ENCODE measurements at places on chromosomes 11 and 22. TPM values are rescaled to one million over a fixed set of nuclear protein-coding genes. Genes with fewer than 3 reads are reported as not detected.

- H3K27me3 ChIP-seq = no peaks in the 10 kb centered on the region
- no peaks in the 10 kb centered on the region for H3K4me1 ChIP-seq
- DNase-seq = no peak
- no peak overlapping the region for H3K4me3 ChIP-seq
These were observed 892.6 kb downstream of the TBC1D22A start for GRCh38 chr22:47654922-47655491.

DNA sequence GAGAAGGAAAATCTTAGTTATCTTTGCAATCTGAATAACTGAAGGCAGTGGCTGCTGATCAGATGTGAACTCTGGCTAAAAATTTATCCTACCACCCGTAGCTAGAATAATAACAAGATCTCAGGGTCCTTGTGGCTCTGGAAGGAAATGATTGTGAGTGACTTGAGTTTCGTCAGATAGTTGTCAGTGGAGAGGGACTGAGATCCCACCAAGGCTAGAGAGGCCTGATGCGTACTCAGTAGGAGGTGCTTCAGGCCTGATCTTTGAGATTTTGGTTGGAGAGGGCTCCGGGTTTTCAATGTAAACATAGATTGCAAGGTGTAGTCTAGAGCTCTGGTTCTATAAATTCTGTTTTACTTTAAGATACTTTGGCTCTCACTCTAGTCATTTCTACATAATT is 1.4 kb downstream of the MADD start:
- DNase-seq = no peak
- H3K27ac ChIP-seq = no peak overlapping the region
- H3K27me3 ChIP-seq = no peaks in the 10 kb centered on the region
- H3K4me3 ChIP-seq = no peak overlapping the region

Gene PACSIN2
- 98.0 TPM for total RNA-seq

Gene MMP12
- not detected for total RNA-seq

DNA sequence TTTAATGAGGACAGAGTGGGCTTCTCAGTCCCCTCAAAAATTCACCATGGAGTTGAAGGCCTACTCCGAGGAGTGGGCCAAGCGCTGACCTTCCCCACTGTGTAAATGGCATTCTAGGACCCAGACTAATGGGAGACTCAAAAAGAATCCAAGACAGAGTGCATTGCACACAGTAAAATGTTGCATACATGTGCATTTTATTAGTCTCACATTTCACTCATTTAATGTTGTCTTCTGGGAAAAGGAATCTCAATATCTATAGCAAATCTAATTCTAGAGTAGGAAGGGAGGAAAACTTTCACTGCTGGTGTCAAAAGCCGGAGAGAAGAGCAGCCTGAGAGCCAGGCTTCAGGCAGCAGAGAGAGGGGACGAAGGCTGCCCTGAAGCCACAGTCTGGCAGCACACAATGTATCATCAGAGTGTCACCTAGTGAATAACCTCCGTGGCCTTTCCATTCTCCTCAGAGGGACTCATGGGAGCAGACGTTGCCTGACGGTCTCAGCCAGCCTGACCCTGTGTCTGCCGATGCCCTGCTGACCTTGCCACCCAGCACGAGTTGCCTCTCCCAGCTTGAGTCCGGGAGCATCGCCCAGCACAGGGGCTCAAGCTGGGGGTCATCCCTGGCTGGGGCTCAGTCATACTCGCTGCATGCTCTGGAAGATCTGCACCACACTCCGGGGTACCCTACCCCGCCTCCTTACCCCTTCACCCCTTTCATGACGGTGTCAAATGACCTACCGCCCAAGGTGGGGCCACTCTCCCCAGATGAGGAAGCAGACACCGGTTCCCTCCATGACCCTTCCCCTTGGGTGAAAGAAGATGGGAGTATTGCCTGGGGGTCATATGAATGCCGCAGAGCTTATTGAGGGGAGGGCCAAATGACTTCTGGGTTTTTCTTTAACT is 12.9 kb upstream of the POU2AF3 start:
- H3K27ac ChIP-seq = no peak overlapping the region
- H3K4me1 ChIP-seq = no peaks in the 10 kb centered on the region
- no peak for DNase-seq

- no peak for DNase-seq
- H3K4me1 ChIP-seq = peaks cover 3% of the 10 kb centered on the region
- peak overlapping the region; percentile 97 for H3K27ac ChIP-seq
- H3K27me3 ChIP-seq = no peaks in the 10 kb centered on the region
- no peaks in the 10 kb centered on the region for H3K36me3 ChIP-seq
These were observed 1.4 kb downstream of the SIK2 start for GRCh38 chr11:111603611-111604130.

Gene NNMT
- total RNA-seq = 74.7 TPM

DNA sequence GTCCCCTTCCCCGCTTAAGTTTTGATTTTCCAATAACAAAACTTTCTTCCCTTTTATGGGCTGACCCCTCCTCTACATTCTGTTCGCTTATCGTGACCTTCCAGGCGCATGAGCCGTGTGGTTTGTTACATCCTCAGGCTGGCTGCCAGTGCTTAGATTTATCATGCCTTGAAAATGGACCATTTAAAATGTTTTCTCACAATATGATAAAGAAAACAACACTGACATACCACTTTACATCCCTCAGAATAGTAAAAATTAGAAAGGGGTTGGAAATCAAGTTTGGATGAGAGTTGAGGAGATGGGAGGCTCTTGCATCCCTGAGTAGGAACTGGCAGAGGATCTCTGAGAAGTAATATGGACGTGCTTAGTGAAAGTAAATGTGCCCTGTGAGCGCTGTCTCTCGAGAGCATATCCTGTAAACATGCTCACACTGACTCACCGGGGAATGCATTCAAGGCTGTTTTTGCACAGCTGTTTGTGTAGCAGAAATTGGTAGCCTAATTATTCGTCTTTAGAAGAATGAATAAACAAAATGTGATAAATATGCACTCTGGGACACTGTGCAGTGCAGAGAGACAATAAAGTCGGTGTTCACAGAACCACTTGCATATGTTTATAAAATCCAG is 17.1 kb upstream of the TOLLIP start:
- H3K36me3 ChIP-seq = no peaks in the 10 kb centered on the region
- H3K4me3 ChIP-seq = no peak overlapping the region
- DNase-seq = peak; percentile 73
- peaks cover 10% of the 10 kb centered on the region for H3K27me3 ChIP-seq
- H3K27ac ChIP-seq = peak overlapping the region; percentile 48

DNA sequence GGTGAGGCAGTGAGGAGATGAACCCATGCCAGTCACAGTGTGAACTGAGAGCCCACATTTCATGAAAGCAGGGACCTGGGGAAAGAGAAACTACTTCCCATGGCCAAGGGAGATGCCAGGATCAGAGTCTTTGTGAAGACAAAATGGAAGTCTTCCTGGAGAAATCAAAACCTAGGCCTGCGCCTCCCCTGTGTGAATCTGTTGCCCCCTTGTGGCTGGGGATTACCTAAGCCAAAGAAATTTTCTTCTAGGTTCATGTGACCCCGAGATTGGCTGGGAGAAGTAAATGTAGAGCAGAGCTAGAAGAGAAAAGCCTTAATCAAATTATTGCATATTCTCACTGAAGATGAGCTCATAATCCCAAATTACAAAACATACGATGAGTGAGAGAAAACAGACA is 1075.3 kb downstream of the TBC1D22A start:
- H3K27me3 ChIP-seq = no peaks in the 10 kb centered on the region
- no peak for DNase-seq
- H3K27ac ChIP-seq = no peak overlapping the region
- H3K4me3 ChIP-seq = no peak overlapping the region
- no peaks in the 10 kb centered on the region for H3K4me1 ChIP-seq

GRCh38 chr22:35703861-35704584 is 13.6 kb upstream of the APOL5 start:
- H3K36me3 ChIP-seq = no peaks in the 10 kb centered on the region
- H3K27ac ChIP-seq = no peak overlapping the region
- no peaks in the 10 kb centered on the region for H3K27me3 ChIP-seq

Gene SERPIND1
- total RNA-seq = not detected

GRCh38 chr11:62694455-62695167 is 5.3 kb upstream of the LRRN4CL start:
- H3K27me3 ChIP-seq = no peaks in the 10 kb centered on the region
- no peak overlapping the region for H3K27ac ChIP-seq
- peak; percentile 82 for DNase-seq
- H3K4me3 ChIP-seq = no peak overlapping the region

DNA sequence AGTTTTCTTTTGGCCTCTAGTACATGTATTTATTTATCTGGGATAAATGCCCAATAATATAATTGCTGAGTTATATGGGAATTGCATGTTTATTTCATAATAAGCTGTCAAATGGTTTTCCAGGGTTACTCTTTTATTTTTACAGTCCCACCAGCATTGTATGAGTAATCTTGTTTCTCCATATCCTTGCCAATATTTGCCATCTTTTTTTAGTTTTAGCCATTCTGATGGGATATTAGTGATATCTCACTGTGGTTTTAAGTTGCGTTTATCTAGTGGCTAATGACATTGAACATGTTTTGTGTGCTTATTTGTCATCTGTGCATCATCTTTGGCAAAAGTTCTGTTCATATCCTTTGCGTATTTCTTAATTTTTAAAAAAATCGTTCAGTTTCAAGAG is 372.8 kb upstream of the CCDC179 start:
- no peak overlapping the region for H3K4me3 ChIP-seq
- no peaks in the 10 kb centered on the region for H3K27me3 ChIP-seq
- DNase-seq = peak; percentile 76
- H3K27ac ChIP-seq = no peak overlapping the region
- no peaks in the 10 kb centered on the region for H3K4me1 ChIP-seq

Gene APOL3
- 1.7 TPM for total RNA-seq

DNA sequence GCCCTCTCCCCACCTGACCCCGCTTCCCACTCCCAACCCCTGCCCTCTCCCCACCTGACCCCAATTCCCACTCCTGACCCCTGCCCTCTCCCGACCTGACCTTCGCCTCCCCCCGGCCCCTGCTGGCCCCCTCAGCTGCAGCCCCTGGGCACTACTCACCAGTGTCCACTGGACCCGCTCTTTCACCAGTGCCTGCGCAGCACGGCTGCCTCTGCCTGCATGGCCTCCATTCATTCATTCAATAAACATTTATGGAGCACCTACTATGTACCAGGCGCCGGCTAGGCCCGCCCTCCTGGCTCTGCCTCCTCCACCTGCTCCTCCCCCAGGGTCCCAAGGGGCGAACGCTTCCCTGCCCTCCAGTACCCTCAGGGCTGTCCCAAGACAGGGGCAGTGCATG is 42.6 kb downstream of the ELFN2 start:
- H3K27me3 ChIP-seq = peaks cover 13% of the 10 kb centered on the region
- H3K36me3 ChIP-seq = no peaks in the 10 kb centered on the region
- H3K4me1 ChIP-seq = peaks cover 4% of the 10 kb centered on the region

Gene MRTFA
- total RNA-seq = 12.5 TPM

DNA sequence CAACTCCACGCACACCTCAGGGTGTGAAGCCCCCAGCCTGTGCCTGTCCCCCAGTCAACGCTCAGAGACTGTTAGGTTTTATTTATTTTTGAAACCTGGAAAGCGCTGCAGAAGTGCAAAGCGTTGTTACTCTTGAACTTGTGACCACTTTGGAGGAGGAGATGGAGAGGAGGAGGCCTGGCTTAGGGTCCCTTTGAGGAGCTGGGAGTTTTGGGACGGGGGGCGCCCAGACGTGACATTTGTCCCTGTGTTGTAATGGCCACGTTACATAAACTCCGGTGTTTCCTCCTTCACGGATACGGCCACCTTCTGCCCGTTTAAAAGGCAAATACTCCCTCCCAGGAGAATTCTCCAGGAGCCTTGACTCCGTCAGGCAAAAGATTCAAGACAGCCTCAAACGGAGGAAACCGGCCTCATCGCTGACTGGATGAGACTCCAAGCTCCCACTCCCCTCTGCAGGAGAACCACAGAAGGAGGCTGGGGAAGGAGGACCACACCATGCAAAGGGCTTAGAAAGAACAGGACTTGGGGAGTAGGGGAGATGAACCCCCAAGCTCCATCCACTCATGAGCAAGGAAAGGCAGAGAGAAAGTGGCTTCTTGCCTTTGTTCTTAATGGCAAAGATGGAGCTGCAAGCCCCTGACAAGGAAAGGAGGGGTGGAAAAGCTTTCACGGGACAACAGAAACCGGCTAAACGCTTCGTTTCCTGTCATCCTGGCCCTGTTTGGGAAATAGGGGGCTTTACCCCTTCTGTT is 630 bp downstream of the PIK3IP1 start:
- peaks cover 18% of the 10 kb centered on the region for H3K36me3 ChIP-seq
- DNase-seq = peak; percentile 29
- H3K4me1 ChIP-seq = peaks cover 9% of the 10 kb centered on the region
- H3K4me3 ChIP-seq = peak overlapping the region; percentile 54
- no peaks in the 10 kb centered on the region for H3K27me3 ChIP-seq
- H3K27ac ChIP-seq = peak overlapping the region; percentile 69

GRCh38 chr22:50218153-50218995 is 17.6 kb downstream of the SELENOO start:
- no peaks in the 10 kb centered on the region for H3K27me3 ChIP-seq
- H3K27ac ChIP-seq = no peak overlapping the region
- H3K36me3 ChIP-seq = peaks cover 76% of the 10 kb centered on the region
- H3K4me1 ChIP-seq = no peaks in the 10 kb centered on the region

Gene PHF5A
- total RNA-seq = 50.9 TPM

DNA sequence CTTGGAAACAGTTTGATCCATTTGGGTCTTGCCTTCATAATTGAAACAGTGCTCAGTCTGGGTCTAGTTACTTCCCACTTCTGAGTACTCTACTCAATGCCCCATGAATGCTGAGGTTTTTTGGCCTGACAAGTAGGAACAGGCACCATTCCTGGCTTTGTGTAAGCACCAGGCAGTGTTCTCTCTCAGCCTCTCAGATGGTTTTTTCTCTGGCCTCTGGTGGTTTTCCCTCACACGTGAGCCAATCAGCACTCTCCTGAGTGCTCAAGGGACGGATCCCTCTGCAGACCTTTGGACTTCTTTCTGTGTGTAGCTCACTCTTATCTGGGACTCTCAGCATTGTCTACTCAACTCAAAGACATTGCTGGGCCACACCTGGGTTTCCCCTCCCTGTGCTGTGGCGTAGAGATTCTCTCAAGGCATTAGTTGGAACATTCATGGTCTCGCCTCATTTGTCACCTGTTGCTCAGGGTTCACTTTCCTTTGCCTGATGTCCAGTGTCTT is 21.3 kb downstream of the SIK2 start:
- peaks cover 6% of the 10 kb centered on the region for H3K4me1 ChIP-seq
- DNase-seq = no peak
- no peak overlapping the region for H3K27ac ChIP-seq
- peaks cover 30% of the 10 kb centered on the region for H3K36me3 ChIP-seq
- no peaks in the 10 kb centered on the region for H3K27me3 ChIP-seq

DNA sequence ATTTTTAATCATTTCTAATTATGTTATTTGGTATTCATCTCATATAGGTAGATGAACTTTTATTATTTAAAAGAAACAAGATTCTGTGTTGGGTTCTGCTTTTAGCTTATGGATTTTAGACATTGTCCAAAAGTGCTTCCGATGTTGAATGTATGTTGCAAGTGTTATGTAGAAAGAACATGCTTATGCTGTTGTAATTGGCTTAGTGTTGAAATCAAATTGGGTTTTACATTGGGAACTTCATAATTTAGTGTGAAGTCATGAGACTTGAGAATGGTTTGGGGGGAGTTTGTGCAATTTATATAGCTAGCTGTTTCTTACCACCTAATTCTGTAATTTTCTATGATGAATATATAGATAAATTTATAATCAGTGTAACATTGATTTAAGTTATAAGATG is 3.6 kb downstream of the MTMR3 start:
- no peak overlapping the region for H3K4me3 ChIP-seq
- H3K4me1 ChIP-seq = peaks cover 5% of the 10 kb centered on the region
- H3K27ac ChIP-seq = no peak overlapping the region
- DNase-seq = no peak

Gene RAB39A
- not detected for total RNA-seq

Data from IMR-90 (cell line).